ENCODE measurements at places on chromosomes 6 and 20.

DNA sequence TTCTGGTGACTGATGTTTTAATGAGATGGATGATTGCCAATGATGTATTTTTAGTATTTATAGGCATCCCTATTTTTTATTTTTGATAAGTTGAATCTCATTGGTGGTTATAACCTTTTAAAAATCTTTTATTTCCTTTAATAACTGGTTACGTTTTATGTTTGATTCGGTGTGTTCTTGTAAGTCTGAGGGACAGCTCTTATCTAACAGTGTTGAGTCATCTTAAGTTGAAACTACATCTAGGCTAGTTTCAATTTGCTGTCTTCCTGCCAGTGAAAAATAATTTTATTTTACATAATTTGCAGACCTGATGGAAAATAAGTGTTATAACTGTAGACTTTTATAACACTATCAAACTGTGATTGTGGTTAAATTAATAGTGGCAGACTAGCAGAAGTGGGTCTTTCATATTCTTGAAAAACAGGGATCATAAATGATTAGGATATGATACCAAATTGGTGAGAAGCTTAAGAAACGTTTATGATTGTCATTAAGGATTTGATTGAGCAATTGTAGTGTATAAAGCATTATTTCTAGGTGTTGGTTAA, 4.6 kb downstream of the AFDN start:
- no peak for DNase-seq

GRCh38 chr6:70593118-70593486, 26.4 kb downstream of the SDHAF4 start:
- no peak for DNase-seq

DNA sequence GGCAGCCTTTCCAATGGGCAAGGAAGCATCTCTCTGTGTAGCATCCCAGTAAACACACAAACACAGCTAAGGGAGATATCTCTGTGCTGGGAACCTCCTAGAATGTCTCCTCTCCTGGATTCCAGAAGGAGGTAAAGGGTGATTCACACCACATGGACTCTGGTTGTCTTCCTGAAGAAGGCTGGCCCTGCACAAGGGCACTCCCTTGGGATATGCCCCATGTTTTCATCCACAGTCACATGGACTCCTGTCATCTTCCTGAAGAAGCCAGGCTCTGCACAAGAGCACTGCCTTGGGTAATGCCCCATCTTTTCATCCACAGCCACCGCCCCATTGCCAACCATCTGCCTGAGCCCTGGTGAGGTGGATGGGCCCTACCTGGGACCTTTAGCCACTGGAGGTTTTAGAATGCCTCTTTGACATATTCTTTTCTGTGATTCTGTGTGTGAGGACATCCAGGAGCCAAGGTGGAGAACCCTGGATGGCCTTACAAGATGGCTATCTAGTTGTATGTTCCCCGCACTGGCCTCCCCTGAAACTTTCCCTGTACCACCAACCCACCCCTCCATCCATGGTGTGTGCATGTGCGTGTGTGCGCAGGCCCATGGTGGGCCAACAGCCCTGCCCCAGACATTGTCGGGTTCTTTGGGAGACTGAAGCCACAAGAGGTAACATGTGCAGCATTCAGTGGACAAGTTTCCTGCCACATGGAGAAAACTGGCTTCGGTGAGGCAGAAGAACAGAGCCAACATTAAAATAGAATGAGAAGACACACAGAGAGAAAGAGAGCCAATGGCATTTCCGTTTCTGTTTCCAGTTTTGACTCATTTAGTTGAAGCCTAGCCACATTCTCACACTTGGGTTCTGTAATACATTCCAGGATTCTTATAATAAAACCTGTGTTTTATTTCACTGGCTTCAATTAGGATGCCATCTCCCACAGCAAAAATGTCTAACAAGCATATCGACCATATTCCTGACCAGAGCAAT, 110.2 kb upstream of the CST7 start:
- DNase-seq, result no peak

- no peak for DNase-seq
These were observed 64.8 kb upstream of the SMIM8 start for GRCh38 chr6:87257565-87257964.

DNA sequence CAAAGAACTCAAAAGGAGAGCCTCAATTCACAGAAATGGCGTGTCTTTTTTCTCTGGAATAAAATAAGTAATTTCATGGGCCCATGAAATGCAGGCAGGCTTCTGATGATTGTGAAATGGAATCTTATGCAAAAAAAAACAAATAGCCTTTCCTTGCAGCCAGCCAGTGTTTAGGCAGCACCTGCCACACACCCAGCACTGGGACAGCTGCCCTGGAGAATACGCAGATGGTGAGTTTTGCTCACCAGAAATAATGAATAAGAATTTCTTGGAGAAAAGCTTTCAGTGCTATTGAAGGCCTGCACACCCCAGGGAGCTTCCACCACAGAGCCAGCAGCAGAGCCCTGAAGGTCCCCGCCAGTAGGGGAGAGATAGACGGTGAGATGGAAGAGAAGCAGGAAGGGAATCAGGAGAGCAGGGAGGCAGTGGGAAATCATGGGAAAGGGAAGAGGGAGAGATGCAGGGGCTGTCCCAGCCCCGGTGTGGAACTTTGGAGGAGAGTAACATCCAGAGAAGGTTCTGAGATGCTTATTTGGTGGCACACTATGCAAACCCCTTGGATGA, 54.9 kb downstream of the PXDC1 start:
- no peak for DNase-seq

DNA sequence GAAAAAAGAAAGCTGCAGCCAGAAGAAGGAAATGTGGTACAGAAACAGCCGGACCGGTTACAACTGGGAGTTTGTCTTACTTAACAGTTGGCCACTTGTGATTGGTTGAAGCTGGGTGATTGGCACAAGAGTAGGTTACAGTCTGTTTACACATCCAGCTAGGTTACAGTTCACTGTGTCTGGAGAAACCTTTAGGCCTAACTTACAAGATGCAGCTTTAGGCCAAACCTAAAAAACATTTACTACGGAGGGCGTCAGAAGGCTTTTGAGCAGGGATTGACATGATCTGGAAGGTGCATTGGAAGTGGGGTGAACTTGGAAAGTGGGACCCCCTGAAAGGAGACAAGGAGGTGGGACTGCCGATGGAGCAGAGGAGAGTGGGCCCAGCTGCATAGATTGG, 122.3 kb downstream of the BANF2 start:
- no peak for DNase-seq

DNA sequence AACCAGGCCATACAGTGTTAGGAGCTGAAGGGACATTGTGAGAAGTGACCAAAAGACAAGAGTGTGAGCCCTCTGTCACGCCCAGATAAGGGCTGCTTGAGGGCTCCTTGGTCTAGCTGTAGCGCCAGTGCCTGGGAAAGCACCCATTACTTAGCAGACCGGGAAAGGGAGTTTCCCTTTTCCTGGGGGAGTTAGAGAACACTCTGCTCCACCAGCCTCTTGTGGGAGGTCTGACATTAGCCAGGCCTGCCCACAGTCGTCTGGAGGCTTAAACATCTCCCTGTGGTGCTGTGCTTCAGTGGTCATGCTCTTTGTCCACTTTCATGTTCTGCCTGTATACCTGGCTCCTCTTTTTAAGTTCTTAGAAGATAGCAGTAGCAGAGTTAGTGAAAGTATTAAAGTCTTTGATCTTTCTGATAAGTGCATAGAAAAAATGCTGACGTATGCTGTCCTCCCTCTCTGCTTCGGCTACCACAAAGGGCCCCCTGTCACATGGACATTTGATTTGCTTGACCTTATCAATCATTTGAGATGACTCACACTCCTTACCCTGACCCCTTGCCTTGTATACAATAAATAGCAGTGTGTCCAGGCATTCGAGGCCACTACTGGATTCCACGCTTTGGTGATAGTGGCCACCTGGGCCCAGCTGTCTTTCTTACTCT, 201.5 kb upstream of the ECI2 start:
- no peak for DNase-seq
